ENCODE measurements at places on chromosomes 4 and X. TPM values are rescaled to one million over a fixed set of nuclear protein-coding genes. Genes with fewer than 3 reads are reported as not detected.

DNA sequence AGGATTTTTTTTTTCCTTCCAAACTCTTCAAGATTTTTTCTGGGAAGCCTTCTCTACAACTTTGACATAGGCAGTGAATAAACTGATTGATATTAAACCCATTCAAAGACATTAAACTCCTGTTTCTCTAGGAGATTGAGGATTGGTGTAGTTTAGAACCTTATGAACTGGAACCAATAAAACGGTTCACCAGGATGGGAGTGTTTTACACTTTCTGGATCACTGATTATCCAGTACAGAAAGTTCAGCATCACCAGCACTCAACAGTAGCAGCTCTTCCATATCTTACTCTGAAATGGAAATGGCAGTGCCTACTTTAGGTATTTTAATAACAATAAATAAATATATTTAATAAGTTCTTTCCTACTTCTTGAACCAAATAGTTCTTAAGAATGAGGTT is 76.7 kb downstream of the BMPR1B start:
- DNase-seq, result no peak

GRCh38 chr4:179871726-179872125 is 2371.5 kb upstream of the TENM3 start:
- no peak for DNase-seq

- DNase-seq, result no peak
Measured at GRCh38 chrX:49921109-49921508, 1.3 kb upstream of the CLCN5 start.

GRCh38 chrX:130171446-130172126 is at the start of gene RAB33A:
RAB33A (plus strand) TSS chrX:130171962; CDS start chrX:130172063, 101 bp downstream.
- no peak for DNase-seq

- DNase-seq, result no peak
Measured at GRCh38 chrX:153665726-153666306, 7.8 kb downstream of the PNCK start.

EGF gene
- total RNA-seq, result 12.3 TPM

NR3C2 gene
- total RNA-seq, result 5.9 TPM

DNA sequence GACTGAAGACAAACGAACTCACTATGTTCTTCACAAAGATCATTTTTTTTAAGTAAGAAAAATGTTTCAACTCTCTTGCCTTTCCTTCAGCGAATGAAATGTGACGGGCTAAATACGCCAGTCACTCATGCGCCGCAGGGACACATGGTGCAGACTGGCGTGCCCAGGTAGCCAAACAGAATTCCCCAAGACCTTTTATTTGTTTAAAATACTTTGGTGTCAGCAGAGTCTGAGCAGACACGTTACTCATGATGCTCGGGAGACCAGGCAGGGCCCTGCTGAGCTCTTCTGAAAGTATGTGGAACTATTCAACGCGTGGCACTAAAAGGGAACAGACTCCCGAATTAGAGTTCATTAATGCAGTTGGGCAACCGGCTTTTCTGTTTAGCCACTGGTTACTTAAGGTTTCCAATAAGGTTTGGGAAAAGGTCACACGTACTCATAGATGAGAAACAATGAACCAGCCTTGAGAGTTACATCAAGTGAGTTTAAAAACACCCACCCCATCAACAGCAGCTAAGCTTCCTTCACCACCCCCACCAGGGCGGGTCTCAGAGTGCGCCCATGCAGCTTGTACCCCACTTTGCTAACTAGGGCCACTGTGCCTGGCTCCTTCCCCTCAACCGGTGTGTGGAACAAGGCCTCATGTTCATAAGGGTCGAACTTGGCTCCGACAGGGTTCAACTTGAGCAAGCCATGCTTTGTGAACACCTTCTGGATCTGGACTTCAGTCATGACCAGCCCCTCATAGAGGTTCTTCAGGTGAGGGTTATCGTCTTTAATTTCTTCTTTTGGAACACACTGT is 7.3 kb downstream of the GRPEL1 start:
- DNase-seq, result no peak

DNA sequence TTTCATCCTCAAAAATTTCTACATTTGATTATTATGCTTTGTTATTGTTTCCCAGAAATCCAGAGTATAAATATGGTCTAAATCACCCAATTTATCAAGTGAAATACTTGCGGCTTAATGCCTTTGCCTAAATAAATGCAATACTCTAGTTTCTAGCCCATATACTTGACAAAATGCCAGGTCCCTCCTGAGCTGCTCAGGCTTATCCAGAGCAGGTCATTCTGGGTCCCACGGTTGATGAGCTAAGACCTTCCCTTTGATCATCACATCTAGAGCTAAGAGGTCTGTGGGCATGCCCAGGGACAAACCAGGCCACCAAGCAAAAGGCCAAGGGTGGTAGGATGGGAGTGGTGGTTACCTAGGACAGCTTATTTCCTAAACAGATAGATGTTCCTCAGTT is 180.1 kb downstream of the SMIM20 start:
- no peak for DNase-seq

DGAT2L6 gene
- not detected for total RNA-seq

Data from myocyte (in vitro differentiated cells).